ENCODE measurements at places on chromosomes 5 and 9.

DNA sequence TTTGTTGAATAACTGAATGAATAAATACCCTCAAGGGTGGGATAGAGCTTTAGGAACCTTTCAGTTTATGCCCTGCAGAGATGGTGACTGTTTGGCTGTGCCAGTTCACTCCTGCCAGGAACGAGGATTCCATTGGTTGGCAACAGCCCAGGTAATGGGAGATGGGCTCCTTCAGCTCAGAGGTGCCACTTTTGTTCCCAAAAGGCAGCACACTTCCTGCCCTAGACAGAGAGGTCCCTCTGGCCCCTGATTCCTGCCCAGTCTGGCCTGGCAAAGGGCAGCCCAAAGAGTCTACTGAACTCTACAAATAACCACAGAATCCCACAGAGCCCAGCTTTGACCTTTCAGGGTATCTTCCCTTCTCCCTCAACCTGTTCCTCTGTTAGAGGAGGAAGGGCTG, 1.6 kb downstream of the C9orf152 start:
- DNase-seq: no peak

- no peak for DNase-seq
Observed at GRCh38 chr9:93114984-93115335, 18.9 kb downstream of the CARD19 start.

- DNase-seq: no peak
Observed at GRCh38 chr9:69599232-69599971, 72.8 kb downstream of the APBA1 start.

DNA sequence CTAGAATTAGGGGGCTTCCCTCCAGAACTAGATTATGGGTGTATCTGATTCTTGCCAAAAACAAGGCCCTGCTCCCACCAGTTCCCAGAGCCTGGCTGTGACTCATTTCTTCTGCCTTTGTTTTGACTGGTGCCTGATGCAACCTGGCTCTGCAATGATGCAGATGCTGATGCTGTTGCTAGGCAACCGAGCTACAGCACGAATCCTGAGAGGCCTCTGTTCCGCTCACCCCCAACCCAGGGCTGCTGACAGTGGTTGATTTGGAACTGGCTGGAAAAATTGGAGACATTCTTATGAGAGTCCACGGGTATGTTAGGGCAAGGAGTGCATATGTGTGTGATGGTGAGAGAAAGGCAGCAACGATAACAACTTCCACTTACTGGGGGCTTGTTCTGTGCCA, 100.3 kb downstream of the NSG2 start:
- DNase-seq: no peak

DNA sequence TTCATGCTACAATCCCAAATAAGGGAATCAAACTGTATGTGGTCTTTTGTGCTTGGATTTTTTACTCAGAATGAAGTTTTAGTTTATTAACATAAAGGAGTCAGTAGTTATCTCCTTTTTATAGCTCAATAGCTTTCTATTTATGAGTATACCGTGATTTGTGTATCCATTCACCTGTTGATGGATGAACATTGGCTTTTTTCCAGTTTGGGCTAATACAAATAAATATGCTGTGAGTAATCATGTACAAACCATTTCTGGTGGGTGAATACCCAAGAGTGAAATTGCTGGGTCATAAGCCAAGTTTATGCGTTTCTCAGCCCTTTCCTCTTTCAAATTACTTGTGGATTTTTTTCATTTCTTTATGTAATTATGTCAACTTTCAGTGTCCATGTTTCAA, 395.3 kb downstream of the OSTF1 start:
- no peak for DNase-seq

DNA sequence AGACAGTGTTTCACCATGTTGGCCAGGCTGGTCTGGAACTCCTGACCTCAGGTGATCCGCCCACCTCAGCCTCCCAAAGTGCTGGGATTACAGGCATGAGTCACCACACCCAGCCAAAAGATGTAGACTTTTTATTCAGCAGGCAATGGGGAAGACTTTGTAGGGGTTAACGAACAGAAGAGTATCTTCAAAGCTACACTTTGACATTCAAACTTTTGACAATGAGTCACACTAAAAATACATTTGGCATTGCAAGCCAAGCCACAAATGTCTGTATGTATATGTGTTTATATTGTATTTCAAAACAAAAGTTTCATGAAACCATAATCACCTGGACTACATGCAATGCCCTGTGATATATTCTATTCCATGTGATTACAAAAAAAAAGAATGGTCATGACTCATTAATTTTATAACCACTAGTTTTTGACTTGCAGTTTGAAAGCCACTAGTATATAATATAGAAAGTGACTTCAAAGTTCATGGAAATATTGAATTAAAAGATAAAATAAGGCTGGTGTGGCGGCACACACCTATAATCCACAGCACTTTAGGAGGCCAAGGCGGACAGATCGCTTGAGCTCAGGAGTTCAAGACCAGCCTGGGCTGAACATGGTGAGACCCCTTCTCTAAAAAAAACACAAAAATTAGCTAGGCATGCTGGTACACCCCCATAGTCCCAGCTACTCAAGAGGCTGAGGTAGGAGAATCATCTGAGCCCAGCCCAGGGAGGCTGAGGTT, 8.3 kb downstream of the DIMT1 start:
- no peak for DNase-seq

DNA sequence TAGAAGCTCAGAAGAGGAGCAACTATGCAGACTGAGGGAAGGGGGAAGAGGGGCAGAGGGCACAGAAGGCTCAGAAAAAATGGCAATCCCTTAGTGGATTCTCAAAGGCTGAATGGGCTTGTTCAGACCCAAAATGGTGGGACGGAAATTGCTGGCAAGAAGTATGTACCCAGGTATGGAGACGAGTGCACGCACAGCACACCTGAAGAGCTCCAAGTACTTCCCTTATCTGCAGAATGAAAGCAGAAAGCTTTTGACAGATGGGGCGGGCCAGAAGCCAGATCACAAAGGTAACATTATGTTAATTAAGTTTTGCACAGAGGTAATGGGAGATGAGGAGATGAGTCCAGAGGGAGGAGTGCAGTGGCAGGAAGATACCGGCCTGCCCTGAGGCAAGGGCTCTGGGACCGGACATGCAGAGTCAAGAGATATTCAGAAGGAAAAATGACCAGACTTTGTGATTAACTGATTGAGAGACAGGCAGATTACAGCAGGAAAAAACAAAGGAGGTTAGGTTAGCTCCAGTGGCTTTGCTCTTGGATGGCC, 138.1 kb upstream of the PIK3R1 start:
- DNase-seq: no peak

DNA sequence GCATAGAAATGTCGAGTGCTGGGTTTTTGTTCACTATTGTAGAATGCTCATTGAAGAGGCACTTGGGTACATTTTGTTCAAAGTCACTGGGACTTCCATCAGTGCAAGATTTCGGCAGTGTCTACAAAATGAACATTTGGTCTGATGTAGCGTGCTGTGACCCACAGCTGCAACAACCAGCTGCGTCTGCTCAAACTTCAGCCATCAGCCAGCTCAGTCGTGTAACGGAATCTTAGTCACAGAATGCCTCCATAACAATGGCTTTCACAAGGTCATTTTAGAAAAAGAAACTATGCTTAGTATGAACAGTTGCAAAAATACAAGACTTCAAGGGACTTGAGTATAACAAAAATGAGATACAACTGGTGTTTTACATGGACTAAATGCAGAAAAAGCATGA, 828.1 kb upstream of the GRAMD2B start:
- DNase-seq: no peak

DNA sequence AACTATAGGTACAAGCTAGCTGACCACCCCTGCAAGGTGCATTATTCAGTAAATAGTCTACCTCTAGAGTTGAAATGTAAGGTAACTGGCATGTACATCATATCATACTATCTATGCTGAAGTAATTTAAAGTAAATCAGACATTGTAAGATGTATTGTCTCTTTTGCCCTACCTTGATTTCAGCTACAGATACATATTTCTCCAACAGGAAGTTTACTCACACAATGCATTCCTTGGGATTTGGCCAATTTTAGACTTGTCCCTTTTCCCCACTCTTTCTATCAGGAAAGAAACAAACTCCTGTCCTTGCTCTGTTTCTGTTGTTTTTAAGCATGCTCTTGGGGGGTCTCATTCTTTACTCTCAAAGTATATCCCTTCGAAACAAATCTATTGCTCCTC, 58.5 kb upstream of the TSLP start:
- DNase-seq: no peak

GRCh38 chr5:178995341-178995690, 196 bp upstream of the GRM6 start:
- DNase-seq: no peak

DNA sequence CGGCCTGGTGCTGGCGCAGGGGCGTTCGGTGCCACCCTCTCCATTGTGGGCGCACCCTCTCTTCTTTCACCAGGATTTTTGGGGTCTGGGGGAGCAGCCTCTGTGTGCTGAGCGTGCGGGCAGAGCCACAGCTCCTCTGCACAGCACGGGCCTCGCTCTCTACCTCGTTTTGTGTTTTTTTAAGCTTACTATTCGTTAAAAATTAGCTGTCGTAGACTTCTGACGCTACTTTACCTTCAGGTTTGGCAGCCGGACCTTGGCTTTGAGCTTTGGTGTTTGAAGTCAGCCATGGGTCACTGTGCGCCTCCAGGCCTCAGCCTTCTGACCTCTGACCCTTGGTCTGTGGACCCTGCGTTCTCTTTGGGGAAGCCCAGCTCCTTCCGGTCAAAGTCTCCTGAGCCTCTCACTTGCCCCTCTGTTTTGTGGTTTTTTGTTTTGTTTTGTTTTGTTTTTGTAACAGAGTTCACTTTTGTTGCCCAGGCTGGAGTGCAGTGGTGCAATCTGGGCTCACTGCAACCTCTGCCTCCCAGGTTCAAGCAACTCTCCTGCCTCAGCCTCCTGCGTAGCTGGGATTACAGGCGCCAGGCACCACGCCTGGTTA, 88.2 kb upstream of the CACNA1B start:
- no peak for DNase-seq

- no peak for DNase-seq
Observed at GRCh38 chr5:23703940-23704855, 196.8 kb downstream of the PRDM9 start.

DNA sequence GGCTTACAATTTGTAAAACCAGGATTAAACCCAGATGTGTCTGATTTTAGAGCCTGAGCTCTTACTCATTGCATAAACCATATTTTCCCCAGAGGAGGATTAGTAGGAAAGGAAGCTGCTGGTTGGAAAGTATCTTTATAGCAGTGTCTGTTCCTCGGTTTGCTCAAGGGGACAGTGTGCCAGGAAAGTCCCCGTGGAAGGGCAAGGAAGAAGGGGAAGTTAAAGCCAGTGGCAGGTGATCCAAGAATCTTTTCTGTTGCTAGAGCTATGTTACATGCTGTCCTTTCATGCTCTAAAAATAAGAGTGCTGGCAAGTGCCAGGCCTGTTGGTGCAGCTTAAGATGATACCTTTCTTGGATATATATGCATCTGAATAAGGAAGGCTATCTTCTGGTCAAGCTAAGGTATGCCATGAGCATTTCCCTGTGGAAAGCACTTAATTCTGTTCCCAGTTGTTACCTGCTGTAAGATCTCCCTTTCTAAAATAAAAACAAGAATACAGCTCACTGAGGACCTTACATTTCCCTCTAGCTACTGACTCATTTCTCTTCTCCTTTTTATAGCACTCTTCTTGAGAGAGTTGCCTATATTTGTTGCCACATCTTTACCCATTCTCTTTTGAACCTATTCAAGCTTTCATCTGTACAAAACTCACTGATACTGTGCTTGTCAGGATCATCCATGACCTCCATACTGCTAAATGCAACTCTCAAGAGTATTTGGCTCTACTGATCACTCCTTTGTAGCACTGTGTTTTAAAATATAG, 8.0 kb downstream of the PDCD1LG2 start:
- no peak for DNase-seq

- no peak for DNase-seq
Observed at GRCh38 chr9:786405-786804, 55.1 kb upstream of the DMRT1 start.

- no peak for DNase-seq
Observed at GRCh38 chr5:177299697-177300096, 3.8 kb downstream of the RAB24 start.

- no peak for DNase-seq
Observed at GRCh38 chr9:86009133-86009532, 68.2 kb downstream of the NAA35 start.

DNA sequence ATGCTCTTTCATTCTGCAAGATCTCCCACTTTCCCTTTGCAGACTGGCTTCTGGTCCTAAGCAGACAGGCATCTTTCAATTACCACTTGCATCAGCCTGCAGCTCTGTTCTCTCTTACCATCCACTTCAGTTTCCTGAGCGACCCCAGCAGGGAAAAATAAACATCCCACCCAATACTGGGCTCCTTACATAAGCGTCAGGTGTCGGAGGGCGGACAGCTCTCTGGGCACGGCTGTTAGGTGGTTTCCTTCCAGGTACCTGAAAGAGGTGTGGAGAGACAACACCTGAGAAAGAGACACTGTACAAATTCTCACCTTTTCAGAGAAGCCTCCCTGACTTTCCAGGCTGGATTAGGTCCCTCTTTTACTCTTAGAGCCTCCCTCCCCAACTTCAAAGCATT, 145.1 kb upstream of the PANK3 start:
- no peak for DNase-seq

DNA sequence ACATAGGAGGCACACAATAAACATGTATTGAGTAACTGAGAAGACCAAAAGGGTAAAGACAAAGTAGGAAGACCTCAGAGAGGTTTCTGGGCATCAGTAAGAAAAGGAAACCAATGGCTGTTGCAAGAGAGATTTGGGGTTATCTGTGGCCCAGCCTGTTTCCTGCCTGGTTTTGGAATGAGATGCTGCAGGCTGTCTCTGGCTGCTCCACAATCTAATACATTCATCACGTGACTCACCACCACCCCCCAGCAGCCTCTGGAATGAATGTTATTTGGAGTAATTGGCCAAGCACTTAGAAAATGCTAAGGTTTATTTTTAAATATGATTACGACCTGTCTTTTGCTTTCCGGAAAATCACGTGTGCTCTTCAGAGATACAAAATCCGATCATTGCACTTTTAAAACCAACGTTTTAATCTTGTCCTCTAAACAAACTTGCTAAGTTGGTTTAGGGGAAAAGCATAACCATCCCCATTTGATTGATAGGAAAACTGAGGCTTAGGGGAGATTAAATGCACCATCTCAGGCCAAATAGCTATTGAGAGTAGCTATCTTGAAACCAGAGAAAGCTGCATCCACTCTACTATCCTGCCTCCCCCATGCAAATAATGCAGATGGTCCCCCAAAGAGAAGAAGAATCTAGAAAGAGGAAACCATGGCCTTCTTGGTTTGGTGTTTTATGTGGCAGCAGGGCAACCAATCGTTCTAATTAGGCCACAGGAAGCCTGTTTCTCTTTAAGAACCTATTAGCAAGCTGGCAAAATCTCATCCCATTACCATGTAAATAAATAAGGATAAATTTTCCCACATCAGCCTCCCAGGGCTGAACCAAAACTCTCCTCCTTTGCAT, 151.8 kb upstream of the ADRA1B start:
- DNase-seq: no peak

DNA sequence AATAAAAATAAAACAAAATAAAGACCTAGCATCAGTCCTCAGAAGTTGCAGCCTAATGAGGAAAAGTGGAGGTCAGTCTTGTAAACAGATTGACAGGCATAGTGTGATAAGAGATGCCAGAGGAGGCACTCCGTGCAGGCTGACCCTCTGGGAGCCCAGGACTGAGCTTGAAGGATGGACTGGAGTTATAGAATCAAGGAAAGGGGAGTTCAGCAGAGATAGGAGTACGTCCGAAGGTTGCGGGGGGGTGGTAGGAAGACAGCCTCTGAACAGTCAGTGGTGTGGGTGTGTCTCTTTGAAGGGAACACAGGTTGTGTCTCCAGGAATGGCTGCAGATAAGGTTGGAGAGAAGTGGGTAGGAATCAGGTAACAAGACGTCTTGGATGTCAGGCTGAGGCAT, 126.1 kb upstream of the CPEB4 start:
- DNase-seq: no peak

- no peak for DNase-seq
Observed at GRCh38 chr5:88872971-88873370, 10.0 kb downstream of the MEF2C start.
